ENCODE measurements at places on chromosomes 6 and 20. TPM values are rescaled to one million over a fixed set of nuclear protein-coding genes. Genes with fewer than 3 reads are reported as not detected.

GRCh38 chr6:144936764-144937163 lies 651.6 kb downstream of the UTRN start:
- no peak for DNase-seq

- no peak for DNase-seq
These were observed 204.8 kb downstream of the OTOR start for GRCh38 chr20:16952965-16953364.

- no peak for DNase-seq
These were observed 122.0 kb downstream of the CDH4 start for GRCh38 chr20:61373956-61374545.

DNA sequence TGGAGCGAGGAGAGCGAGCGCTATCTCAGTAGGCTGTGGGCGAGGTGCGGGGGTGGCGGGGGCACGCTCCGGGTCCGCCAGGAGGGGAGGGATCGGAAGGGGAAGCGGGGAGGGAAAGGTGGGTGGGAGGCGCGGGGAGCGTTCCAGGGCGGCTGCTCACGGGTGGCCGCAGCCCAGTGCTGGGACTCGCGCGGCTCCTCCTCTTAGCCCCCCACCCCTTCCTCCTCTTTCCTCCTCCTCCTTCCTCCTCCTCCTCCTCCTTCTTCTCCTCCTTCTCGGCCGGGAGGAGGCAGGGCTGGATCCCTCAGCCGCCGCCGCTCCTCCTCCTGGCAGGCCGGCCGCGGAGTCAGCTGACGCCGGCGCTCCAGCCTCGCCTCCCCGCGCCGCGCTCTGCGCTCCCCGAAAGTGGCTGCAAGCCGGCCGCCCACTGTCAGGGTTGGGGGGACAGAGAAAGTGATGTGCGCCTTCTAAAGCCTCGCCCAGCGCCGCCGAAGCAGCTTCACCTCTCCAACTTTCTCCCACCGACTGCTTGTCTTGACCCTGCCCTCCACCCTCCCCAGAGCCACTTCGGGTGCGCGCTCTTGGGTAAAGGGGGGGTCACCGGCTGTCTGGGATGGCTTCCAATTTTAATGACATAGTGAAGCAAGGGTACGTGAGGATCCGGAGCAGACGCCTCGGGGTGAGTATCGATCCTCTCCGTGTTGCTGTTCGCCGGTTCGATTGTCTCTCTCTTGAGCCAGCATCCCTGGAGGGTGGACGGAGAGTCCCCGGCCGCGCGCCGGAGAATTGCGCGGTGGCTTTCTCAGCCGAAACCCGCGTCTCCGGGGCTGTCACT lies at the start of gene DOK5:
TSS of gene DOK5 (plus strand) at position 260 of the 835 bp plus-strand sequence. CDS start at position 614, 354 bp downstream.
- DNase-seq = peak; percentile 74

DNA sequence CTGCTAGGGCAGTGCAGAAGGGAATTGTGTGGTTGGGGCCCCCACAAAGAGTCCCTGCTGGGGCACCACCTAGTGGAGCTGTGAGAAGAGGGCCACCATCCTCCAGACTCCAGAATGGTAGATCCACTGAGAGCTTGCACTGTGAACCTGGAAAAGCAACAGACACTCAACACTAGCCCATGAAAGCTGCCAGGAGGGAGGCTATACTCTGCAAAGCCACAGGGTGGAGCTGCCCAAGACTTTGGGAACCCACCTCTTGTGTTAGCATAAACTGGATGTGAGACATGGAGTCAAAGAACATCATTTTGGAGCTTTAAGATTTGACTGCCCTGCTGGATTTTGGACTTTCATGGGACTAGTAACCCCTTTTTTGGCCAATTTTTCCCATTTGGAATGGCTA lies 328.4 kb upstream of the KHDRBS2 start:
- DNase-seq = no peak

The RIMS4 gene
- total RNA-seq = 4.0 TPM

The SLC4A11 gene
- 1.6 TPM for total RNA-seq

The TMEM170B gene
- total RNA-seq = 0.53 TPM

GRCh38 chr20:38108986-38109541 lies 56.0 kb downstream of the TGM2 start:
- DNase-seq = no peak

Measured in ascending aorta (tissue), 2 donors.